ENCODE measurements at places on chromosomes 6 and 20.

- no peak for DNase-seq
Observed at GRCh38 chr6:164502833-164503232, 806.6 kb downstream of the C6orf118 start.

DNA sequence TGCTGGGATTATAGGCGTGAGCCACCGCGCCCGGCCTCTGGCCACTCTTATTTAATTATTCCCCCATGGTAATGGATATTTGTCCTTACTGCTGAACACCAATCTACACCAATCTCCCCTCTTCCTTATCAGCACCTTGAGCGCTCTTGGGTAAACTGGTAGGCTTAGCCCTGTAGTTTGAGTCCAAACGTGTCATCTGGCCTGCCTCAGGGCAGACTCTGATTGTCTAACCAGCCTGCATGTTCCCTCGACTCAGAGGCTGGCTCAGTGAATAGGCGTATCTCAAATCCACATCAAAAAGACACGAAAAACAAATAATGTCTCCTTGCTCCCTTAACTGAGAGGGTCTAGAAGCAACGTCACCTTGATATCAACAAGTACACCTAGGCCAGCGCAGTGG, 260.9 kb downstream of the TFAP2C start:
- no peak for DNase-seq

GRCh38 chr20:64092258-64093012, 8.2 kb upstream of the LKAAEAR1 start:
- DNase-seq: no peak

DNA sequence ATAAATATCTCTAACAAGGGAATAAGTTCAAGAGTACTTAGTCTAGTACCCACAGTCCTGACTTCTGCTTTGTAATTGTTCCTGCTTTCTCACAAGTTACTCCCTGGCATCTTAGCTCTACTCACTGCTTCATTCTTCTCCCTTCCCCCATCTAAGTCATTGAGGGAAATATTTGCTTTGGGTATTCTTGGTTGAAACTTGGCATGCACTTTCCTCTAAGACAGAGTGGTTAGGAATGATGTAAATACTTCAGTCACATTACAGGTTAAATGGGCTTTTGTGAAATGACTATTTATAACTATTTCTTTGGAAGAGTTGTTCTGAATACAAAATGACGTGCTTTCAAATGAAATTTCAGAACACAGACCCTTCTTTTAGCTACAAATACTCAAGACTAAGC, 67.7 kb upstream of the PLEKHG1 start:
- no peak for DNase-seq

DNA sequence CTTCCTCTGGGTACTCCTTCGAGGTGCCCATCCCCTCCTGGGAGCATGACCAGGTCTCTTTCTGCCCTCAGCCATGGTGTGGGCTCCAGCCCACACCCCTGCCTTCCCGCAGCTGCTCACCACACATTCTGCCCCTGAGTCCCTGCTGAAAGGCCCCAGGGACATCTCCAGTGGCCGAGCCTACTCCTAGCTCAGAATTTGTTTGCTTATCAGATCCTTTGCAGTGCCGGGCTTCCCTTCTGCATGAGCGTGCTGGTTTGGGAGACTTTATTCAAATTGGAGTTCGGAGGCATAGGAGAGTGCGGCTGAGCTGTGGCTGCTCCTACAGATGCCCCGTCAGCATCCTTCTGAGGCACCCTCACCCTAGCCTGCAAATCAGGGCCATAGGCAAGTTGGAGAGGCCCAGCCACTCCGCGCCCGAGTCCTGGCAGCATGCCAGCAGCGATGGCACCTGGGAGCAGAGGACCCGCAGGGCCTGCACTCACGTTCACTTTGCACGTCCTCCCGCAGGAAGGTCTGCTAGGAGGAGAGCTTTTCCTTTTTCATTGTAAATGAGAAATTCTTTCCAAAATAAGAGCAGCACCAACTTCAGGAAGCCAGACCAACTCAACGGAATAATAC, 327.3 kb downstream of the QKI start:
- DNase-seq: no peak

Data from stimulated activated CD8-positive, alpha-beta memory T cell treated with anti-CD3 and anti-CD28 coated beads, Interleukin-7, amount 100 ng/mL, for 1 hour (primary cell).